Activated CD4-positive, alpha-beta T cell treated with anti-CD3 and anti-CD28 coated beads, Interleukin-2, amount 50 U/mL, for 24 hours (primary cell): ENCODE measurements at places on chromosomes 1 and 21.

GRCh38 chr1:116372651-116373430, at the start of gene ATP1A1:
Gene ATP1A1 (plus strand): TSS chr1:116373244. CDS start chr1:116373512, 268 bp downstream.
- DNase-seq, result peak; percentile 98

DNA sequence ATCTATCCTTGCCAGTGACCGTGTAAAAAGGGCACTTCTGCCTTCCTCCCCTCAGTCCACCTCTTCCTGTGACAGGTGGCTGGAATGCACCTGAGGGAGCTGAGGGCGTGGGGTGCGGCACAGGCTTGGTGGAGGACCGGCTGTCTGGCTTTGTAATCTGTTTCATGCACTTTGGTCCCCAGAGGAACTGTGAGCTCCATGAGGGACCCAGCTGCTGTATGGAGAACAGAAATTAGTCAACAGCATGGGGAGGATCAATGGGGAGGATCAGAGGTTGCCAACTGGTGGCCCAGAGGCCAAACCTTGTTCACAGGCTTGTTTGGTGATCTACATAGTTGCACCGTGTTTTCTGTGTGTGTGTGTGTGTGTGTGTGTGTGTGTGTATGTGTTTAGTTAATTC, 19.0 kb upstream of the LUZP1 start:
- no peak for DNase-seq

- no peak for DNase-seq
These were observed 36.7 kb upstream of the KIRREL1 start for GRCh38 chr1:157956732-157957131.

DNA sequence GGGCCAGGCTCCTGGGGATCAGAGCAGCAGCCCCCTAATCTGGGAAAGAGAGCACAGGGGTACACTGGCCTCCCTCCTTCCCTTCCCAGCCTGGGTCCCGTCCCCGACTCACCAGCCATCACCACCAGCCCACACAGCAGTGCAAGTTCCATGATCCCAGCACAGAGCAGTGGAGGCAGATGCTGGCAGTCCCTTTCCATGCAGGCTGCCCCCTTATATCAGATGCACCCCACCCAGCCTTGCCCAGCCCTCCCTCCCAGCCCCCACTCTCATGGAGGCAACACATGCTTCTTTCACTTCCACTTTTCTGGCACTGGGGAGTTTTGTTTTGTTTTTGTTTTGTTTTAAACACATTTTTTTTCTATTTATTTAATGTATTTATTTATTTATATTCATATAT, at the start of gene PLA2G2D:
PLA2G2D (minus strand) TSS at position 190 of the 400 bp plus-strand sequence; CDS start at position 152, 38 bp downstream.
- no peak for DNase-seq

DNA sequence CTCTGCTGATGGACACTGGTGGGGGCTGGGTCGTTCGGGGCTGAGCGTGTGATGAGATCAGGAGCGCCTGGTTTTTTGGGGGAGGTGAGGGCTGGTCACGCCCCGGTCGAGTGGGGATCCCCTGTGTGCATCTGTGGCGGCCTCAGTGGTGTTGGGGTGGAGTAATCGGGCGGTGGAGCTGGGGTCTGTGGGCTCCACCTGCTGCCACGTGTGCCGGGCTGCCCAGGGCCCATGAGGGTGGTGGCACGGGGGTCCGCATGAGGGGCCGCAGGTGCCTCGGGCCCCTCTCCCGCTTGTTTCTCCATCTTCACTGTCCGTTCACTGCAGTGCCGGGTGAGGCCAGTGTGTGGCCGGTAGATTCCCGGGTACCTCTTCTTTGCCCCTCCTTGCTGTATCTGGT, 17.2 kb downstream of the PRKCZ start:
- no peak for DNase-seq

- DNase-seq, result no peak
These were observed 11.9 kb downstream of the KCNJ10 start for GRCh38 chr1:160058087-160058486.

DNA sequence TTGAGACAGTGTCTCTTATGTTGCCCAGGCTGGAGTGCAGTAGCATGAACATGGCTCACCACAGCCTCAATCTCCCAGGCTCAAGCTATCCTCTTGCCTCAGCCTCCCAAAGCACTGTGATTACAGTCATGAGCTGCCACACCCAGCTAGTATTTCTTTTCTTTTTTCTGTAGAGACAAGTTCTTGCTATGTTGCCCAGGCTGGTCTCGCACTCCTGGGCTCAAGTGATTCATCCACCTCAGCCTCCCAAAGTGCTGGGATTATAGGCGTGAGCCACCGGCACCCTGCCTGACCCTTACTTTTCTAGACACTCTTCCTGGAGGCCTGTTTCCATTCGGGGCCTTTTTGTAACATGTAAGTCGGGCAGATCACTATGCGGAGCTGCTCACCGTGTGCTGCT, 30.1 kb upstream of the SRP9 start:
- no peak for DNase-seq

DNA sequence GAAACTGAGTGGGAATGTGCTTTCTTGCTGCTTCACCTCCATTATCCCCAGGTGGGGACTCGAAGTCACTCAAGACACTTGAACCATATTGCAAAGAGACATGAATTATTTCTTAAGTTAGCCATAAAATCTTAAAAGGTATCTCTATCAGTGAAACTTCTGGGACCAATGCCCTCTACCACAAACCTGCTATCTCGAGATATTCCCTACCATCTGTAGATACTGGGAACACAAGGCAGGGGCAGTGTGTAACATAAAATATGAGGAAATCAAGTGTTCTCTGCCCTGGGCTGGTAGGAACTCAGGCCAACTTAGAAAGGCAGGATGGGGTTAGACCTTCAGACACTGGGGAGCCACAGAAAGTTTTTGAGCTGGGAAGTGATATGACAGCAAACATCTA, 1.3 kb upstream of the CD58 start:
- DNase-seq, result no peak

DNA sequence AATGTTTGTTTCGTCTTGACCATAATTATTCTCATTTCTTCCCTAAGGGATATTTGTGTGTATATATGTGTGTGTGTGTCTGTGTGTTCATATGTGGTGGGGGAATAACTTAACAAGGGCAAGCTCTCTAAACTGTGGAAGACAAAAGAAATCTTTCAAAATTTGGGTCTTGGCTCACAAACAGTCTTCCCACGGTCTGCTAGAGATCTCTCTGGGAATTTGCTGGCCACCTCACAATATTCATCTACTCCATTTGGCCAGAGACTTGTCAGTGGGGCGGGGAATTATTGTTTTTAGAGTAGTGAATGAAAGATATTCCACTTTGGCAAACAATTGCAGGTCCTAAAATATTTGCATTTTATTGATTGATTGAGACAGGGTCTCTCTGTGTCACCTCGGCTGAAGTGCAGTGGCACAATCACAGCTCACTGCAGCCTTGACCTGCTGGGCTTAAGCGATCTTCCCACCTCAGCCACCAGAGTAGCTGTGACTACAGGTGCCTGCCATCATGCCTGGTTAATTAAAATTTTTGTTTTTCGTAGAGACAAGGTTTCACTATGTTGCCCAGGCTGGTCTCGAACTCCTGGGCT, 8.0 kb upstream of the EIF2B3 start:
- no peak for DNase-seq

DNA sequence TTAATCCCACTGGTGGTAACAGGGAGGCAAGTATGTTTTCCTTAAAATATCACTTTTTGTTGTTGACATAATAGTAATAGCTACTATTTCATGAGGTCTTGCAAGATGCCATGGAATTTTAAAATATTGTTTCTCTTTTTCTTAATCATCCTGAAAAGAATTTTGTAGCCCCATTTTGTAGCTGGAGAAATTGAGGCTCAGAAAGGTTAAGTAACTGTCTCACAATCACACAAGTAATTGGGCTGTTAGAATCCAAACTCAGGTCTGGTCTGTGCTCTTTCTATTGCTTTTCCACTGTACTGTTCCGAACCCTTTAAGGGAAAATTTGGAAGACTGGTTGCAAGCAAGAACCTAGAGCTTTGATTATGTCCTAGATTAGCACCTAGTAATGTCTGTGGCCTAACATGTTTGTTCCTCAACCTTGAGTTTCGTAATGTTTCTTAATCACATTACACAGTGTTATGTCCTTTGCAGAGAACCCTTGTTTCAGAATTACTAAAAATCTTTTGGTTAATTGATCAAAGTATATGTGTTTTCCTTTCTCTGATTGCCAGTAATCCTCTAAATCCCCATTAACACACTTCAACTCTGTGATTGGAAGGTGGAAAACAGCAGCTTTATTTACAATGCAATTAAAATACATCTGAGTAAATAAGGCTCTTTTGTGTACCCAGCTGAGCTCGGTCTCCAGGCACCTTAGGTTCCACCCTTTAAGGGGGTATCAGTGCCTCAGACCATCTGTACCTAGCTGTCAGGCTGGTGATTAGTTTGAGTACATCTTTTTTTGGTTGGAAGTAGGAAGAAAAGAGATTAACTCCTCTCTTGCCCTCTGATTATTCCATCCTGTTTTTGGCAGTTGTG, 10.4 kb downstream of the LRRC42 start:
- DNase-seq, result no peak

- DNase-seq, result no peak
These were observed 6.1 kb downstream of the CYP4B1 start for GRCh38 chr1:46804926-46805325.

- DNase-seq, result no peak
These were observed 3.8 kb upstream of the RAB7B start for GRCh38 chr1:206006946-206007345.

GRCh38 chr1:81126989-81127581, 673.6 kb upstream of the ADGRL2 start:
- no peak for DNase-seq

DNA sequence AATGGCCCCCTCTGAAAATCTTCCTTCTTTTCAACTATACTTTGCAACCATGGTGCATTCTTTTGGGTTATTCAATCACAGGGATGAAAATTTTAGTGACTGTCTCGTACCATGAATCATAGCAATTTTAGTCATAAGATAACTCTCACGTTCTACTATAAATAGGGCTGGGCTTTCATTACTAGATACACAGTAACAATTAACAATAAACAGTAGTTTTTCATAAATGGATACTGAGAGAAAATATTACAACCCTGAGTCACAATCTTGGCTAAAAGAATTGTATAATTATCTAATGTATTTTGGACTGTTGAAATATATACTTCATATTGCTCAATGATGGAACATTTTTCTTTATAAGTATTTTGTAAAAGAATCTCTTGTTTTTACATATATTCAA, 96.1 kb downstream of the TEX35 start:
- DNase-seq, result no peak

GRCh38 chr1:81606656-81607055, 194.1 kb upstream of the ADGRL2 start:
- no peak for DNase-seq

- no peak for DNase-seq
These were observed 11.7 kb downstream of the KIF26B start for GRCh38 chr1:245166471-245166885.

GRCh38 chr1:41955461-41956159, 36.9 kb upstream of the HIVEP3 start:
- DNase-seq, result no peak
